ENCODE measurements at places on chromosomes 2 and 18.
A peak's percentile ranks its signal among the peaks of the same experiment; 100 is the strongest.

GRCh38 chr18:12234451-12235190 is 19.5 kb upstream of the CIDEA start:
- no peak for DNase-seq

DNA sequence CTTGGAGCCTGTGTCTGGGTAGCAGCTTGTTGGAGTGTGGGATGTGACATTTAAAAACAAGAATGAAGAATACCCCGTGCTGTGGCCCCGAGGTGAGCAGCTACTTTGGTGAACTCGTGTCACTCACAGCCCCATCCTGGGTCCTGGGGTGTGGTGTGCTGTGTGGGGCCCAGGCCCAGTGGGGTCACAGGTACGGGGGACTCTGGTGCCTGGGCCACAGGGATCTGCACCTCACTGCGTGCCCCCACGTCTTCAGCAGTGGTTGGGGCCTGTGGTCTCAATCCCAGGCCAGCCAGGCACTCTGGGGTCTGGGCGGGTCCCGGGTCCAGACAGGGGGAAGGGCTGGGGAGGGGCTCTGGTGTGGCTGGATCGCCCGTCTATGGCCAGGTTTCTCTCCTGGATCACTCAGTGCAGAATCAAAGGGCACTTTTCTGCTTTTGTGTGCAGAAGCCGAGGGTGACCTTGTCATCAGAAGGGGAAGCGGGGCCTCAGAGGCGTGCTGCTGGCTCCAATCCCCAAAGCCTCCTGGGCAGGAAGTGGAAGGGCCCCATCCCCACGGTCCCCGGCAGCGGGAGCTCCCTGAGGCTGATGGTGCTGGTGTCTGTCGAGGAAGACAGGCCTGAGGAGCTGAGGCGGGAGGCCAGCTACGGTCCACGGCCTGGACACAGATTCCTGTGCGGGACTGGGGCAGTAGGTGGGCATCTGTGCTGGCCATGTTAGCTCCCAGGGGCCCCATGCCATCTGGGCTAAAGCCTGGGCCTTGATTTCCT is 1.4 kb downstream of the GPR35 start:
- no peak for DNase-seq

DNA sequence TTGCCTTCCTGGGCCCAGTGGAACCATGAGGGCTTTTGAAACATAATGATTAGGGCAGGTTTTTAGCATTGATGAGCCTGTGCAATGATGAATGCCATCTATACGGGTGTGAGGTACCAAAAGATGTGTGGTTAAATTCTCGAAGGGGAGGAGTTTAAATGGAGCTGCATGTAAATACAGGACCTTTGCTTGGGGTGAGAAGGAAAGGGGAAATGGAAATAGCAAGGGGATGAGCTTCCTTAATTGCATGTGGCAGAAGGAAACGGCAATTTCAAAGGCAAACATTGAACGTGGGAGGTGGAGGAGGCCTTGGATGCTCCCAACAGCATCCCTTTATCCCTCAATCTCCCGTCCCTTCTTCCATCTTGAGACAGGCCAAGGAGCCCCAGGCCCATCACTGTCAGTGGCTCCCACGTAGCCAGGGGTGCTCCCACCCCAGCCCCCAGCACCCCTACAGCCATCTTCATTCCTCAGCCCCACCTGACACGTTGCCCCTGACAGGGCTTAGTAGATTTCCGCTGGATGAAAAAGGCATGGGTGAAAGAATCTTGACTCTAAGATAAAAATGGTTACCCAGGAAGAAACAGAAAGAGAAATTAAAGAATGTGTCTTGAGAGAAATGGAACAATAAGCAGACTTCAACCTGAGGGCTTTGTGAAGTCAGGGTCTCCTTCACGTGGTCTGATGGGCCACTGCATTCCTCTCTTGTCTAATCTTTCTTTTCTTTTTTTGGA is 32.5 kb downstream of the INPP5D start:
- no peak for DNase-seq

DNA sequence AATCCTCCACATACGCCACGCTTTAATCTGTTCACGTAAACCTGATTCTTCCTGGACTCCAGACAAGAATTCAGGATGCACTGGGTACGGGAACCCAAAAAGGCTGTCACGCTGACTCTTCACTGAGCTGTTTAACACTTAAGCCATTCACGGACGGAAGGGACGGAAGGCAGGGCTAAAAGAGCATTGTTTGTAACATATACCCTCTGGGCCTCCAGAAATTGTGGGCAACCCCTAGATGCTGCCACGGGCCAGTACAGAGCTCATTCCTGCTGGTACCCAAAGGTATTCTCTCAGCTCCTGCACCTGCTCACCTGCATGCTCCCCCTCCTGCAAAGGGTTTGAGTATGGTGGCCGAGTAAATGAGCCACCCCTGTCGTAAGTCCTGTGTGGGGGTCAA is 45.6 kb upstream of the RMP24 start:
- no peak for DNase-seq

DNA sequence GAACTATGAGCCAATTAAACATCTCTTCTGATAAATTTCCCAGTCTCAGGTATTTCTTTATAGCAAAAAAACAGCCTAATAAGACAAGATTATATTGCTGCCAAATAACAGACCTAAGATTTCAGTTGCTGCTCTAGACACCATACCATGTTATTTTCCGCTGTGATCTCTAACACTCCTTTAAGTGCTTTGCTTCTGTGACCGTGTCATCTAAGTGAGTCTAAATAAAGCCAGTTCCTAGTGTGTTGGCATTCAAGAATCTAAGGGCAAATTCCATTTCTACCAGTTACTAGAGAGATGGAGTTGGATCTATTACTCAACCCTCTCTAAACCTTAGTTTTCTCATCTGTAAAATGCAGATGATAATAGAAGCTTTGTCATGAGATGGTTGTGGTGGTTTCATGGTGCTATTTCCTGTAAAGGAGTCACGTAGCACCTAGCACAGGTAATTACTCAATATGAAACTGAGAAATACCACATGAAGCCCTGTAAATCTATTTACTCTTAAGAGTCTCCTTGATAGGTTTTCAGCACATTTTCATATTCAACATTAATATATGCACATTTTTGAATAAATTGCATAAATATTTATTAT is 40.5 kb downstream of the SPHKAP start:
- no peak for DNase-seq

DNA sequence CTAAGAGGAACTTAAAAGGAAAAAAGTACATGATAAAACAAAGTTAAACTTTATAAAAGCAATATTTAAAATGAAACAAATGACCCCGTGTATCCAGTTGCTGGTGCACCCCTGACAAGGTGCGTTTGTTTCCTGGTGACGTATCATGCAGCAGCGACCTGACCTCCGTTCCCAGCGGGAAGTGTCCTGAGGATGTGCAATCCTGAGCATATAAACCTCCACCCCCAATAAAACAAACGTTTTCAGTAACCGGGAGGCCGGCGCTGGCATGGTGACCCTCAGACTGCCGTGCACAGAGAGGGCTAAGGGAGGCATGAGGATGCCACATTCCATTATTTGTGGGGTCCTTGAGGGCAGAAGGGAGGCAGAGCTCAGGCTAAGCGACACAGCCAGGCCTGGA is 14.8 kb downstream of the SLC66A2 start:
- no peak for DNase-seq

GRCh38 chr2:231554327-231554726 is 24.1 kb upstream of the NMUR1 start:
- no peak for DNase-seq

DNA sequence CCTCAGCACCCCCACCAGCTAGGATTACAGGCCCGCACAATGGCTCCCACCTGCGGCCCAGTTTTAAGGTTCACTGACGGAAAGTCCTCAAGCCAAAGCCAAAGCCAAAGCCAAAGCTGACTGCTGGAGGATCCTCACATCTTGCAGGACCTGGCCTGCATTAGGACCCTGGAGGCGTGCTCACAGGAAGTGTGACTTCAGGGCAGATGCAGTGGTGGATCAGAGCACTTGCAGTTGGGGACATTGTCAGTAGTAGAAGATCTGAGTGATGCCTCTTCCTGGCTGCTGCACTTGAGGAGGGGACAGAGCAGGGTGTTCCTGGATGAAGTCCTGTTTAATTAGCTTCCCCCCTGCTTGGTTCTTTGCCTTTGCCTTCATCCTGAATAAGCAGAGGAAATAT is 69.0 kb upstream of the ALPP start:
- no peak for DNase-seq

GRCh38 chr2:236123716-236124115 is 44.5 kb downstream of the GBX2 start:
- no peak for DNase-seq

GRCh38 chr18:74241970-74242369 is 49.8 kb downstream of the CYB5A start:
- no peak for DNase-seq

- DNase-seq: no peak
Measured at GRCh38 chr2:136112317-136113208, 5.4 kb downstream of the CXCR4 start.

DNA sequence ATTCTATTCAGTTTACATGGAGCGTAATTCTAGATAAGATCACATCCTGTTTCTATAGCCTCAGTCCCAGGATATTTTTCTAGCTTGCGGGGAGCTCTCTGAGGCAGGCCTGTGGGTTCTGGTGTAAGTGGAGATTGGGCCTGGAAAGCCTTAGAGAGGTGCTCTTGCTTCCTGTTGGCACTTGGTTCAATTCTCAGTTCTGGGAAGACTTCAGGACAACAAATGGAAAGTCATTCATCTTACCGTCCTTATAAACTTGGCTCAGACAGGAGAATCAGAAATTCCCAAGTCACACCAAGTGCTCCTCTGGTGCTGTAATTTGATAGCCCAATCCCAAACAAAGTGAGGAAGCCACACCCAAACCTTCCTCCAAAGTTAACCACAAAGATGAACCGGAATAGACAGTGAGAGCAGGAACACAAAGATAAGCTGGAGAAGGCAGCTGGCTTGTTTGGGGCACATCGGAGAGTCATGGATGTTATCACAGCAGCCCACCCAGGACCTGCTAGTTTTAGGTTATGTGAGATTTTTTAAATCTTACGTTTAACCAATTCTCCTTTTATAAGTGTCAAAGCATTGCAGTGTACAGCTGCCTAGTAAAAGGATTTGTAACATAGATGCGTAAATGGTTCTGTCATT is 144.3 kb upstream of the MAP3K20 start:
- DNase-seq: peak; percentile 16

DNA sequence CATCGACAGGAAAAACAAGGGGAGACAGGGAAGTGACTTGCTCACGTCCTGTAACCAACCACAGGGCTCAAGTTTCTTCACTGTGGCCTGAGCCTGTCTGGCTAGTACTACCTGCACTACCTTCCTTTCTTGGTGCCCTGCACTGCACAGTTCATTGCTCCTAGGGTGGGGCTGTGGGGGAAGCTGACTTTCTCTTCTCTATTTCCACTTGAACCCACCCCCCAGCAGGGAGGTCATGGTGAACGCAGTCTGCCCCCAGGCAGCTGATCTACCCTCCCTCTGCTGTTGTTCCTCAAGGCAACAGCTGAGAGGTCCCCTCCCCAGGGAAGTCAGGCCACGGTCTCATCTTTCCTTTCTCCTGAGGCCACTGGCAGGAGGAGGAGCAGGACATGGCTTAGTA is 532.1 kb downstream of the SOX11 start:
- no peak for DNase-seq

- no peak for DNase-seq
Measured at GRCh38 chr2:161100211-161100895, 59.9 kb upstream of the TANK start.

DNA sequence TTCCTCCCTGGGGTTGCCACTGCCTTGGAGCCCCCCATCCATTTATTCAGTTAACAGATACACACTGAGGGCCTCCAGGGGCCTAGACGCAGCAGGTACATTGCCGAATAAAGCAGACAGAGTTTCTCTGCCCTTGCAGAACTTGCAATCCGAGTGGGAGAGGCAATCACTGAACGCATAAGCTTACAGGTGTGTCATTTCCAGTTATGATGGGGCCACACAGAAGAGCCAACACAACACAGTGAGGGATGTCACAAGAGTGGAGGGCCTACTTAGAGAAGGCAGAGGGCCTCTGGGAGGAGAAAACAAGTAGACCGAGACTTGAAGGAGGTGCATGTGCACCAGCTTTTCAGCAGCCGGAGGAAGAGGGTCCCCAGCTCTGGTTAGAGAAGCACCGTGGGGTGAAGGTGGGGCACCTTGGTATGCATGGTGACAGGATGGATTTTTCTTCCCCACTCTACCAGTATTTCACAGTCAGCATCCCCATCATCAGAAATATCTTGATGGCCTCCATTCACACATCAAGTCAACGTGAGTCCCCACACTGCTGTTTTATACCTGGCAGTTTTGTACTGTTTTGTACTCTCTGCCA is 150.9 kb downstream of the SMAD7 start:
- no peak for DNase-seq

- DNase-seq: no peak
Measured at GRCh38 chr2:40260437-40260836, 191.5 kb downstream of the SLC8A1 start.

- DNase-seq: no peak
Measured at GRCh38 chr18:27824275-27824674, 352.7 kb downstream of the CDH2 start.

- DNase-seq: no peak
Measured at GRCh38 chr2:231000211-231000904, 4.4 kb downstream of the SPATA3 start.

All from CD4-positive, CD25-positive, alpha-beta regulatory T cell (primary cell).